ENCODE measurements at places on chromosomes 12 and 14. TPM values are rescaled to one million over a fixed set of nuclear protein-coding genes. Genes with fewer than 3 reads are reported as not detected.

- H3K27ac ChIP-seq = no peak overlapping the region
- no peaks in the 10 kb centered on the region for H3K36me3 ChIP-seq
- H3K4me3 ChIP-seq = no peak overlapping the region
- DNase-seq = no peak
- H3K4me1 ChIP-seq = no peaks in the 10 kb centered on the region
These were observed 29.4 kb downstream of the NPC2 start for GRCh38 chr14:74463697-74464096.

- H3K4me1 ChIP-seq = no peaks in the 10 kb centered on the region
- H3K27me3 ChIP-seq = no peaks in the 10 kb centered on the region
- no peak for DNase-seq
- H3K4me3 ChIP-seq = no peak overlapping the region
These were observed 1682.8 kb upstream of the FLRT2 start for GRCh38 chr14:83847102-83847501.

The OLR1 gene
- total RNA-seq = not detected

The TMEM132D gene
- total RNA-seq = under 0.01 TPM

GRCh38 chr14:104878582-104878981 lies 13.5 kb downstream of the CEP170B start:
- DNase-seq = no peak
- no peak overlapping the region for H3K4me3 ChIP-seq
- peaks cover 12% of the 10 kb centered on the region for H3K36me3 ChIP-seq
- H3K27me3 ChIP-seq = no peaks in the 10 kb centered on the region

The KRT8 gene
- total RNA-seq = 63.1 TPM

- peak; percentile 38 for DNase-seq
- no peak overlapping the region for H3K4me3 ChIP-seq
These were observed 60.6 kb downstream of the BEGAIN start for GRCh38 chr14:100526632-100527031.

All from sigmoid colon (tissue), 7 donors.